Foreskin fibroblast (primary cell): ENCODE measurements at places on chromosomes 5 and 9.

DNA sequence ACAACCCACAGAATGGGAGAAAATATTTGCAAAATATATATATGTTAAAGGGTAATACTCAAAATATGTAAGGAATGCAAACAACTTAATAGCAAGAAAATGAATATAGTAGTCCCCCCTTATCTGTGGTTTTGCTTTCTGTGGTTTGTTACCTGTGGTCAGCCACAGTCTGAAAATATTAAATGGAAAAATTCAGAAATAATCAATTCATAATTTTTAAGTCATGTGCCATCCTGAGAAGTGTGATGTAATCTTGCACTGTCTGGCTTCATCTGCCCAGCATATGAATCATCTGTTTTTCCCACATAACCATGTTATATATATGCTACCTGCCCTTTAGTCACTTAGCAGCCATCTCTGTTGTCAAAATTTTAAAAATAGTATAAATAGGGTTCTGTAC, 11.7 kb downstream of the CER1 start:
- peak; percentile 45 for DNase-seq

- peak; percentile 16 for DNase-seq
Observed at GRCh38 chr9:97768746-97769145, 71.6 kb upstream of the XPA start.

DNA sequence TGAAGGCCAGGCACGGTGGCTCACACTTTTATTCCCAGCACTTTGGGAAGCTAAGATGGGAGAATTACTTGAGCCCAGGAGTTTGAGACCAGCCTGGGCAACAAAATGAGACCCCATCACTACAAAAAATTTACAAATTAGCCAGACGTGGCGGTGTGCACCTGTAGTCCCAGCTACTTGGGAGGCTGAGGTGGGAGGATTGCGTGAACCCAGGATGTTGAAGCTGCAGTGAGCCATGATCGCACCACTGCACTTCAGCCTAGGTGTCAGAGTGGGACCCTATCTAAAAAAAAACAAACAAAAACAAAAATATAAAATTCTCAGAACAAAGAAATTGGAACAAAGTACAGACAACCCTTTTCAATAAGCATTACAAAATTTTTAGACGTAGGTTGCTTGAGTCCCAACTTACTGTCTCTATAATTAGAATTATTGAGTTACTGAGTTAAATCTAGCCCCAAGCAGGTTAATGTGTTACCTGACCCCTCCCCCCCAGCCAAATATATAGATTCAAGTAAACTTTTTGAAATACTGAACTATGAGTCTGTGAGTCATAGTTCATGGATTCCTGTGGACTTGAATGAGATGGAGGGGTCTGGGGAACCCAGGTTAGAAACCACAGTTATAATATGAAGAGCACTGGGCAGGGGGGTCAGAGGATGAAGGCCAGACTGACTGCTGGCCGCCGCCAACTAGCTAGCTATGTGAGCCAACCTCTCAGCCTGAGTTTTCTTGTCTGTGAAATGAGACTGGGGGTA, 173.1 kb downstream of the AOPEP start:
- no peak for DNase-seq

DNA sequence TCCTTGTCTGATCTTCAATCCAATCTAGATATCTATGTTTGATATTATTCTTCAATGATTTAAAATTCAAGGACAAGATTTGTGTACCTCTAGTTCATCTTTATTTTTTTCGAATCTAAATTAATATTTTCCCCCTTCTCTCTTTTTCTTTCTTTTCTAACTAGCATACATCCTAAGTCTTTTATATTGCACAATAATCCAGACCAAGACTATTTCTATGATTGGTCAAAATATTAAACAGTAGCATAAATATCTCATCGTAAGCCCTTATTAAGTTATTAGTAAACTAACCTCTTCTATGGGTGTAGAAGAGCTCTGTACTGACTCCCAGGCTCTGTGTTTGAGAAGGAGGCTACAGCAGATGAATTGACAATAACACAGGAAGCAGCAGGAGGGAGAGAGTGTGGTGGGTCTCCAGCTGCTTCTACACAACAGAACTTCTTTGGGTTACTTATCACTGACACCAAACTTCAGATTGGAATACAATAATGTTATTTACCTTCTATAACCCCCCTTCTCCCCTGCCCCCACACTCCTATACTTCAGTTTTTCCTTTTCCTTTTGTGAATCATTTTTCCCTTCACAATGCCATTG, 11.9 kb upstream of the PLCXD3 start:
- DNase-seq, result no peak

DNA sequence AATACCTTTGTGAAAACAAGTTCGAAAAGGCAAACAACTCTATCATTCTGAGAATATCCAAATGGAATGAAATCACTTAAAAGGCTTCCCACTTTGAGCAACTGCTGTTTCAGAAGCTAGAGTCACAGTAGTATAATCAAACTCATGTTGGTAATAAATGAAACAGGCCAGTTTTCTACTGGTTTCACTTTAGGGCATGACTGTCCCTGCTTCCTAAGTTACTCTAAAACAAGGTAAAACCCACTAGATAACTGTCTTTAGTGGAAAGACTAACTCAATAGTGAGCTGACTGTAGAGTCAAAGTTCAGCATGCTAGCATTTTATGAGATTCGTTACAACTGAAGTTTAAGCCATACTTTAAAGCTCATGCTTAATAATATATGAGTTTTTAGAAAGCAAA, 6.0 kb downstream of the CDC26 start:
- no peak for DNase-seq

DNA sequence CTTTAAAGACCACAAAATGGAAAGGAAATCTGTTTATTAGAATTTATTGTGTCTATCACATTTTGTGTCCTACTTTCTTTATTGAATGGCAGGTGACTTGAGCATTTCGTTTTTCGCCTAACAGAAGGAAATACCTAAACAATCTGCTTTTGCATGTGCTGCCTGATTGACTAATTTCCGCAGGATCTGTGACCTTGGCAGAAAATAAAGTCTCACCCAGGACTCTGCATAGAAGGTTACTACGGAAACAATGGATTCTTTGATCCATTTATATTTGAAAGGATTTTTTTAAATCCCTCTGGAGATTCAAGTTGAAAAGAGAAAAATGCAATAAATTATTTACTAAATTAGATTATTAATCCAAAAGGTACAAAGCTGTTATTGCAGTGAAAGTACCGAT, 61.0 kb upstream of the CAST start:
- no peak for DNase-seq

DNA sequence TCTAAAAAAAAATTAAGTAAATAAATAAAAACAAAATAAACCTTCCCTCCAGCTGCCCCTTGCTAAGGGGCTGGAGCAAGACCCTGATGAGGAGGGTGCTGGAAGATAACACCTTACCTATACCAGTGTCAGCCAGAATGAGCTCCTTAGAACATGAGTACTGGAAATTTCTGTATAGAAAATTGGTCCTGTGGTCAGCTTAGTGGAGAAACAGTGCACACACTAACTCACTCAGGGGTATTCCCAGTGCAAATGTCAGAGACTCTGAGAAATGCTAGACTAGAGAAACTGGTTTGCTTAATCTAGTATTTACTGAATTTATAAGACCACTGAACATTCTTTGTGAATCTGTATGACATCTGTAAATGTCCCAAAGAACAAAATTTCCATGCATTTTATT, 62.1 kb upstream of the CTXN3 start:
- no peak for DNase-seq

GRCh38 chr9:119961774-119962424, 592.7 kb upstream of the BRINP1 start:
- DNase-seq, result peak; percentile 10

GRCh38 chr9:98994172-98995058, 50.7 kb downstream of the COL15A1 start:
- DNase-seq, result no peak

- DNase-seq, result peak; percentile 2
Observed at GRCh38 chr5:144510845-144511579, 340.3 kb downstream of the KCTD16 start.

DNA sequence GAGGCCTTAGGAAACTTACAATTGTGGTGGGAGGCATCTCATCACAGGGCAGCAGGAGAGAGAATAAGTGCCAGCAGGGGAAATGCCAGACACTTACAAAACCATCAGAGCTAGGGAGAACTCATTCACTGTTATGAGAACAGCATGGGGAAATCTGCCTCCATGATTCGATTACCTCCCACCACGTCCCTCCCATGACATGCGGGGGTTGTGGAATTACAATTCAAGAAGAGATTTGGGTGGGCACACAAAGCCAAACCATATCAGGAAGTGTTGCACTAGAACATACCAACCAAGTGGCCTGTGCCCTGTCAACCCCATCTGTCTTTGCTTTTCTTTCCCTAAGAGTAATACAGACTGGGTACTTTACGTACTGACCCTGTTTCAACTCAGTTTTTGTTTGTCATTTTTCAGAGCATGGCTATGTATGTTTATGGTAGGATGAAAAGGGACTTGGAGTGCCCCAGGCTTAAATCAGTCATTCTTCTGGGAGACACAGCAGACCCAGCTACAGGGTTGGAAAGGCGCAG, 58.3 kb upstream of the TGFBR1 start:
- DNase-seq, result no peak

DNA sequence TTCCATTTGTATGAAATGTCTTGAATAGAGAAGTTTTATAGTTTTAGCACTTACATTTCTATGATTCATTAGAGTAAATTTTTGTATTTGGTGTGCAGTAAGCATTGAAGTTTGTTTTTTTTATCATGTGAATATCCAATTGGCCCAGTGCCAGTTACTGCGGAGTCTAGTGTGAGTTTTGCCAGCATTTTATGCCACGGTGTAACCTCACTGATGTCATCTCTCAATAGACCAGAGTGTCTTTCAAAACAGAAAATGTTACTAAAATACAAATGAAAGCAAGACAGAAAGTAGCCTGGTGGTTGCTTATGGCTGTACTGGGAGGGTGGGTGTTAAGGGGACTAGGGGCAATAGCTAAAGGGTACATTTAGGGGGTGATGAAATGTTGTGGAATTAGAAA, 62.8 kb downstream of the IPPK start:
- peak; percentile 57 for DNase-seq

GRCh38 chr9:122197426-122197825, 31.3 kb downstream of the LHX6 start:
- DNase-seq, result no peak

DNA sequence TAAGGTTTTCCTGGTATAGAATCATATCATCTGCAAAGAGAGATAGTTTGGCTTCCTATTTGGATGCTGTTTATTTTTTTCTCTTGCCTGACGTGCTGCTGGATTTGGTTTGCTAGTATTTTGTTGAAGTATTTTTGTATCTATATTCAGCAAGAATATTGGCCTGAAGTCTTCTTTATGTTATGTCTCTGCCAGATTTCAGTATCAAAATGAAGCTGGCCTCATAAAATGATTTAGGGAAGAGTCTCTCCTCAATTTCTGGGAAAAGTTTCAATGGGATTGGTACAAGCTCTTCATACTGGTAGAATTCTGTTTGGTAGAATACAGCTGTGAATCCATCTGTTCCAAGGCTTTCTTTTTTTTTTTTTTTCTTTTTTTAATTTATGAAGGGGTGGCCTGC, 799.0 kb upstream of the TYRP1 start:
- no peak for DNase-seq
